ENCODE measurements at places on chromosomes 1 and 21.

- DNase-seq = no peak
These were observed 188.3 kb downstream of the ASTN1 start for GRCh38 chr1:176976225-176976624.

- DNase-seq = no peak
These were observed 88.9 kb upstream of the ARHGAP29 start for GRCh38 chr1:94326329-94326728.

GRCh38 chr1:60596791-60597750 lies 485.3 kb upstream of the NFIA start:
- DNase-seq = no peak

DNA sequence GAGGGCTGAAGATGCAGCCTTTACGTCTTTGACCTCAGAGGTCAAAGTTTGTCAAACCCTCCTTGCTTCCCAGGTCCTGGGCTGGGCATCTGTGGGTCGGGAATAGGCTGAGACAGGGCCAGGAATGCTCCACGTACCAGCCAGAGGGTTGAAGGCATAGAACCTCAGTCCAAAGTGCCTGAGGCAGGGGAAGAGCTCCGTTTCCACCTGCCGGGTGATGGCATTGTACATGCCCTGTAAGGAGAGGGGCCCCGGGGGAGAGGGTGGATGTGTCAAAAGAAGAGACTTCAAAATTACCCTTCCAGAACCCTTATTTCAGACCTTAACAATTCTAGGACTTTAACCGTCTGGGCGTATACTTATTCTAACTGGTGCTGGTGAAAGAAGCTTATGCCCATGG lies 3.7 kb downstream of the AKR7A3 start:
- no peak for DNase-seq

GRCh38 chr1:23210351-23210785 lies 6.9 kb downstream of the HTR1D start:
- no peak for DNase-seq

- no peak for DNase-seq
These were observed 18.0 kb upstream of the ZNF678 start for GRCh38 chr1:227545361-227545760.

- DNase-seq = no peak
These were observed 55.4 kb upstream of the SCYL3 start for GRCh38 chr1:169949139-169949538.

DNA sequence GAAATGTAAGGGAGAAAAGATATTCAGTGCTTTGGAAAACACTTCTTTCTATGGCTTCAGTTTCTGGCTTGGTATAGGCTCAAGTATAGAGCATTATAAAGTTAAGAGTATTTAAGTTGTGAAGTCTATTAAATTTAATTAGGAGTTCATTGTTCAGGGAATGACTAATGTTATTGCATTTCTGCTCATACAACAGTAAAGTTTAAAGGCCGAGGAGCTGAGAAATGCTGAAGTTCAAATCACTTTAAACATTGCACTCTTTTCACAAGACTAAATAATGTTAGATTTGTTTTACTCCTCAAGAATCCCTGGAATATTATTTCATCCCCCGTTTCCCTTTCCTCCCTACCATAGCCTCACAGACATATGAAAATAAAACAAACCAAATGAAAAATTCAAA lies 30.1 kb downstream of the RGS5 start:
- DNase-seq = no peak

DNA sequence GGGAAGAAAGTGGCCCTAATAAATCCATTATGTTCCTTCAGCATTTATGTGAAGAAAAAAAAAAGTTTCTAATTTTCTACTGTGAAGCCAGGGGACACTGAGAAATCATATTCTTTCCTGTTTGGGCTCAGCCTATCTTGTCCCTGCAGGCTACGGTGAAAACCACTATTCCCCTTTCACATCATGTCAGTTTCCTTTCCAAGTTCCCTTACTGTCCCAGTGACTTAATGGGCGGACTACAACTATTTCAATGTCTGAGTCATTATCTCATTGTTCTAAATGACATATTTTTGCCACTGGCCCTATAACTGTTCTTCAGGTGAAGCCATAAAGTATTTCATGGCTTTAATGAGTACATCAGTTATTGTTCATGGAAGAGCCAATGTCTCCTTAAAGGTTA lies 71.3 kb upstream of the BEND5 start:
- no peak for DNase-seq

DNA sequence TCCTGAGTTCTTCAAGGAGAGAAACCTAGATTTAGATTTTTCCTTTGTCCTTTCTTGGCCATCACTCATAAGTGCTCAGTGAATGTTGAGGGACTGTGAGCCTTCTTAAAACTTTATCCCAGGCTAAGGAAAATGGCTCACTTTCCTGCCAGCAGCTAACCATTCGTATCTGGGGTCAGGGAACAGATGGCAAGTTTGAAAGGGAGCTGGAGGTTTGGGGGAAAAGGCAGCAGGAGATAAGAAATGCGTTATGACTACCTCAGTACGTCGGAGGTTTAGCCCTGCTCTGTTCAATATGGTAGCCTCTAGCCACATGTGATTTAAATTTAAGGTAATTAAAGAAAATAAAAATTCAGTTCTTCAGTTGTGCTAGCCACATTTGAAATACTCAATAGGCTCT lies 13.3 kb downstream of the RRP15 start:
- DNase-seq = no peak

DNA sequence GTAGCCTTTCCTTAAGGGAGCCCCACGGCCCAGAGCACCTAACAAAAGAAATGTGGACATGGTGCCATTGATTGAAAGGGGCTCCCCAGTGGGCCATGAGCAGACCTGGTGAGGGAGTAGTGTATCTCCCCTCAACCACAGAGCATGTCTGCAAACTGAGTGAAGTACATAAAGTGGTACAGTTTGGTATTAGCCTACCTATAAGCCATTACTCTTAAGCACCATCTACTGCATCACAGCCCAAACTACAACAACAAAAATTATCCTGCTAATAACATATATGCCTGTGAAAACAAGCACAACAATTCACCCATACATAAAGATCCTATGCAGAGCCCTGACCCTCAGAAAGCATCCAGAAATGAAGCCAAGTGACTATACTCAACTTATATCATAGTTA lies 407.8 kb downstream of the PTPRC start:
- DNase-seq = no peak

GRCh38 chr1:162070094-162070748 lies 730 bp downstream of the NOS1AP start:
- DNase-seq = no peak

- DNase-seq = no peak
These were observed 27.0 kb upstream of the IFNAR2 start for GRCh38 chr21:33202464-33203363.

DNA sequence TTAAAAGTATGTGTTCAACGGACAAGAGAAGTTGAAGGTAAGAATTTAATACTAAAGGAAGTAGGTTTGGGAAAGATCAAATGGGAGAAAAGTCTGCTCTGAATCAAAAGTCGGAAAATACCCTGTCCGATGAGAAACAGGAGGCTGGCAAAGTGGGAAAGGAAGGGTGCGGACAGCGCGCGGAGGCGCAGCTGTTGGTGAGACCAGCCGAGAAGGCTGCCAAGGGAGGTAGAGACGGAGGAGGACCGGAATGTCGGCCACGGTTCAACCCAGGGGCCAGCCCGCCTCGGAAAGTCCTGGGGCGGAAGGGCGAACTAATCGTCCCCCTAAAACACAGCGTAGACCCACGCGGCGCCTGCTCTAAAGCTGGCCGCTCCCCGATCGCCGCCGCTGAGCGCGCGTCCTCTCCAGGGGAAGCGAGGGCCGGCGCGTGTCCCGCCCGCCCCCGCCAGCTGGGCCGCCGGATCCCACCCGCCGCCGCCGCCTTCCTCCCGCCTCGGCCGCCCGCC lies 639 bp upstream of the SPATA1 start:
- no peak for DNase-seq

DNA sequence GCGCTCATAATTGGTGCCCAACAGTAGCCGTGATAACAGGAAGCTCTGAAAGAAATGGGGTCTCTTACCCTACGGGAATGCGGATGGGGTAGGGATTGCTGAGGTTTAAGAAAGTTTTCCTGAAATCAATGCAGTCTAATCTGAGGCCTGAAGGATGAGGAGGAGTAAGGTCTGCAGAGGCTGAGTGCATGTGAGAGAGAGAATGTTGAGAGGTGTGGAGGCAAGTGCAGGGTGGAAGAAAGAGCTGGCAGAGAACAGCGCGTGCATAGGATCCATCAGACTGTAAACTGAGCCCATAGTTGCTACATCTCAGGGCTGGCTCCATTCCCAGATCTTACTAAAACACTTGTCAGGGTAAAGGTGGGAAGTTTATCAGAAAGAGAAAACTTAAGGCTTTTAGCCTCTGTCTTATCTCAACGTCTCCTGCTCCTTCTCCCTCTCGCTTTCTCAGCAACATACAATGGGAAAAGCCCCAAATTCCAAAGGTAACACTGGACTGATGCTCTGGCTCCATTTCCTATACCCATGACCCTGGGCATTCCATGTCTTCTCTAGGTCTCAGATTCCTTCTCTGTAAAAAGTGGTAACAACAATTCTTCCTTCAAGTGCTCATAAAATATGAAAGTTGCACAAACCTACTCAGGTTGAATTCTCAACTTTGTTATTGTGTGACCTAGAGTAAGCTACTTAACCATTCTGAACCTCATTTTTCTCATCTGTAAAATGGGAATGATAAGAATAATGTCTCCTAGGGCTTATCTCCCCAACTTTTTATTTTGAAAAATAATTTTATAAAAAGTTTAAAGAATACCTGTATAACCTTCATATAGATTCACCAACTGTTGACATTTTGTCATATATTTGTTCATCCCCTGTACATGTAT lies 75.2 kb downstream of the SH3GLB1 start:
- no peak for DNase-seq

GRCh38 chr1:199322278-199322677 lies 683.4 kb downstream of the PTPRC start:
- no peak for DNase-seq

GRCh38 chr1:153919876-153920852 lies 2.6 kb downstream of the GATAD2B start:
- DNase-seq = no peak

DNA sequence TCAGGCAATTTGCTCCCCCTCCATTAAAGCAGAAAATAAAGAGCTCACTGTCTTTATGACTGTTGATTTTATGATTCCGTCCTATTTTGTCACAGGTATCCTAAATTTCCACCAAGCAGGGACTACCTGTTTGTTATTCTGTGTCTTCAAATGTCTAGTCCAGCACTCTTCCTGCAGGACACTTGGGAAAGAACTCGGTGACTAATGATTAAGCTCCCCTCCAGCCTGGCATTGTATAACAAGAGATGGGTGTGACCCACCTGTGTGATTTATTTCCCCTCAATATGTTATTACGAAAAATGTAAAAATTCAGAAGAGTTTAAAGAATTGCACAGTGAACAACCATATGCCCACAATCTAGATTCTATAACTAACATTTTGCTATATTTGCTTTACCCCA lies 42.9 kb upstream of the LRRN2 start:
- DNase-seq = no peak

DNA sequence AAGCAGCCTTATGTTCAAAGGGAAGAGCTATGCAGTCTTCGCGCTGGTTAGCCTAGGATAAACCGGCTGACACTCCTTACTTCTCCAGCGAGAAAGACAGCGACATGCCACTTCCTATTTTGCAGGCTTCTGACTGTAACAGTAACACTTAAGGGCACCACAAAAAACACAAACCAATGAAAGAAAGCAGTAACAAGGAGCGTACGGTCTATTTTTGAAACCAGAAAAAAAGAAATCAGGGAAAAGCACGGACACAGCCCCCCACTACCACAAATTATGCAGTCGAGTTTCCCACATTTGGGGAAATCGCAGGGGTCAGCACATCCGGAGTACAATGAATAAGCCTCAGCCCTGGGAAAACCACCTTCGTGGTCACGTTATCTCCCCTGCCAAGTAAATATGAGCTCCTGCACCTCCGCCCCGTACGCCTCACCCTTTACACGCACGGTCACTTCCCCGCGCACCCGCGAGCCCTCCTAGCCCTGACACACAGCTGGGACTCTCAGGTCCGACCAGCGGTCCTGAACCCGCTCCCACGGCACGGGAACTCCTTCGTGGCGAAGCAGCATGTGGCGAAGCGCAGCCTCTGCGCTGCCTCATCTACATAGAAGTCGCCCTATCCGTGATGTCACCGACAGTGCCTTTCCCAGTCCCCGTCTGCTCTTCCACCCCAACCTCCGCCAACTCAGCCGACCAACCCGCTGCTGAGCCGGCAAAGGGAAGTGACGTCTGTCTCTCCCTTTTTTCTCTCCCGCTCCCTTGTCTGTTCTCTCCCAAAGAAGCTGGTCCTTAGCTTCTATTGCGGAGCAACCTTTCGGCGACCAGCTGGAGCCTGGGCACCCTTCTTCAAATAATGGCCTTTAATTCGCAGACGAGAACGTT lies 40.9 kb upstream of the PPIAL4F start:
- peak; percentile 58 for DNase-seq

GRCh38 chr1:155607708-155608107 lies 2.3 kb upstream of the MSTO1 start:
- DNase-seq = no peak

GRCh38 chr21:33302796-33303195 lies 22.0 kb upstream of the IFNAR1 start:
- DNase-seq = no peak

DNA sequence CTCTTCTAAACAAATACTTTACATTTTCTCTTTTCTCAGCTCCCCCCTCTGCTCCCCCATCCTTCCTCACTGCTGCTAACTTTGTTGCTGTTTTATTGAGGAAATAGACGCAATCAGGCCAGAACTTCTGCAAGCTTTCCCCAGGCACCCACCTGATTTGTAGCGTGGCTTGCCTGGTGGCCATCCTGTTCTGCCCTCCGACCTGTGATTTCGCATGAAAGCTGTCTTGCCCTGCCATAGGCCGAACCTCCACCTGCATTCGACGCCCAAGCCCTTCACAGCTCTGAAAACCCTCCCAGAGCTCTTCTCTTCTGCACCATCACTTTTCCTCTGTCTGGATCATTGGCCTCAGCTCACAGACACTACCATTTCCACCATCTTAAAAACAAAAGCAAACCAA lies 100.6 kb downstream of the PLPP3 start:
- no peak for DNase-seq

GRCh38 chr1:203283597-203283996 lies 21.7 kb upstream of the BTG2 start:
- DNase-seq = no peak

DNA sequence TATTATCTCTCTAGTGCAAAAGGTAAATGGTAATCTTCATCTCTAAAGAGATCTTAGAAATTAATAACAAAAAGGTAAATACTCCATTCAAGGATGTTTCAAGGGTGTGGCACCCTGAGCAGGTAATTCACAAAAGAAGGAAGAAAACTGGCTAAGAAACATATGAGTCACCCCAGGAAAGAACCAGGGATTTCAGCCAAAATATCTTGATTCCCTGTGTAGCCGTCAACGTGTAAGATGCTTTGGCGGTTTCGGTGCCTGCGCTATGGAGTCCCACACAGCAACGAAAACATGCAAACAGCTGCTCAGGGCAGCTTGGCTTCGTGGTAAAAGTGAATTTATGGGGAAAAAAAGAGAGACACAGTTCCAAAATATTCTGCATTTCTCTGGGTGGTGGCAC lies 3.7 kb downstream of the ITGB2 start:
- no peak for DNase-seq

All from stimulated activated CD8-positive, alpha-beta memory T cell treated with anti-CD3 and anti-CD28 coated beads, Interleukin-15, amount 100 ng/mL, for 24 hours (primary cell).